ENCODE measurements at places on chromosomes 6 and 20.

DNA sequence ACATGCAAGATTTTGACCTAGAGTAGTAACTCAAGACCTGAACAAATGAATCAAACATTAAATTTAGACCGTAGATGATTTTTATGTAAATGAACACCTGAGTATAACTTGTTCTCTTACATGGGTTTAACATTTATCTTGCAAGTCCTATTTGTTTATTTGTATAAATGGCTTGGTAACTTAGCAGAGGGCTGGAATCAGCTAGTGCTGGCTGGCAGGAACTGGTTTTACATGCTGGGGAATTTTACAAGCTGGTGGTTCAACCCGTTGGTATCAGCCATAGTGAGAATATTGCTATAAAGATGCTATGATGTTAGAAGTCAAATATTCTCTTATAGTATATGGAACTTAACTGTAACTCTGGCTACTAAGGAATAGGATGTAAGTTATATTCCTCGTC lies 8.9 kb downstream of the SLC22A2 start:
- no peak for DNase-seq

- DNase-seq = peak; percentile 90
Measured at GRCh38 chr6:30752157-30752927, 8.0 kb upstream of the IER3 start.

DNA sequence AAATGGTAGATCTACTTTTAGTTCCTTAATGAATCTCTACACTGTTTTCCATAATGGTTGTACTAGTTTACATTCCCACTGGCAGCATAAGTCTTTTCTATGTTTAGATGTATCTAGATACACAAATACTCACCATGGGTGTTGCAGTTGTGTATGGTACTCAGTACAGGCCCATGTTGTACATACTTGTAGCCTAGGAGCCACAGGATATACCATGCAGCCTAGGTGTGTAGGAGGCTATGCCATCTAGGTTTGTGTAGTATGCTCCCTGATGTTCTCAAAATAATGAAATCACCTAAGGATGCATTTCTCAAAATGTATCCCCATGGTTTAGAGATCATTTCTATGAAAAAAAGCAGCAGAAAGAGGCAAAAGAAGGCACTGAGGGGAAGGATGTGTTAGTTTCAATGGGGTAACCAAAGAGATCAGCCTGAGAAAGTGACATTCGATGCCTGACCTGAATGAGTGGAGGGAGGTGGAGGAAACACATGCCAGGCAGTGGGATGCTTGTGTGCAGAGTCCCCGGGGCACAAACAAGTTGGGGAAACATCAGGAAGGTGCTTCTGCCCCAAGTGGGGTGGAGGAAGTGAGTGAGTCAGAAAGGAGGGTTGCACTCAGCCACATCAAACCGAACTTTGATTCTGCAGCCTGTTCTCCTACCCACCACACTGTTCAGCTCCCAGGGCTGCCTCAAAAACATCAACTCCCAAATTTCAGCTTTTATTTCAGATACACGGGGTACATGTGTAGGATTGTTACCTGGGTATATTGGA lies 191.2 kb downstream of the ZNF217 start:
- DNase-seq = no peak

GRCh38 chr6:131167773-131168172 lies 32.5 kb downstream of the AKAP7 start:
- DNase-seq = no peak

DNA sequence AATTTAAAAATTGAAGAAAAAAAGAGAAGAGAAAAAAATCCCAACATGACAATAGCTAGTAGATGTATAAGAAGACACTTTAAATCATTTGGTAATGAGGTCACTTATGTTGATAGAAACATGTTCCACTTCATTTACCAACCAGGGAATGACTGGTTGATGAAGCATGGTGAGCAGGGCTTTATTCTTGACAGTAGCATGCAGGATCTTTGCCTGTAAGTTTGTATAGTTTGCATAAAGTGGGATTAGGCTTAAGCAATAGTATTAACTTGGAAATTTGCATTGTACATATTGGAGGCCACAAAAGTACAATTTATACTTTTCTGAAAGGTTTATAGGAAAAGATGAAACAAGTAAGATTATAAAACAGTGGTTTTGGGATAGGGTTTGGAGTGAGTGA lies 67.0 kb downstream of the NOX3 start:
- DNase-seq = no peak

- DNase-seq = no peak
Measured at GRCh38 chr6:112066606-112067005, 12.7 kb downstream of the CCN6 start.

GRCh38 chr6:130761286-130761685 lies 65.9 kb upstream of the SMLR1 start:
- DNase-seq = no peak
